ENCODE measurements at places on chromosomes 3 and 15.

DNA sequence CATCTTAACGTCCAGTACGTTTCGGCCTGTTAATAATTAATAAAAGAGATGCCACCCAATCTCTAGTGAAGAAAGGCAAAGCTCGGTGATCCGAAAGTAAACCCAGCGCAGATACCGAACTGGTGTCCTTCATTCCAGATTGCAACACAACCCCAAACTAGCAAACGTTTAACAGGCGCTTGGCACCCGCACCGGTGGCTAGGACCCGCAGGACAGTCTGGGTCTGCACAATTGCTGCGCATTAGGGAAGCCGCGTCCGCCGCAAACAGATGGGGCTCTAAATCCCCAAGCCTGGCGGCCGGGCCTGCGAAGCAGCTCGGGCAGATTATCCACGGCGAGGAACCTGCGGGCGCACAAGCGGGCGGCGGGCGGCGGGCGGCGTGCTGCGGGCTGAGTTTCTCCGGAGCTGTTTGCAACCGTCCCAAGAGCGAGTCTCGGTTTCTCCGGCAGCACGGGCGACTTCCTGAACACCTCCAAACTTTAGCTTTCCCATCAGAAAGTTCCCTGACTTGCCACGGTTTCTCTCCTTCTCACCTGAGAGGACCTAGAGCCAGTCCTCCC, 112.1 kb upstream of the ICE2 start:
- peak; percentile 28 for DNase-seq

- DNase-seq: peak; percentile 18
These were observed 54.2 kb upstream of the ARHGEF3 start for GRCh38 chr3:56855856-56856512.

GRCh38 chr3:38354588-38355330, 8.2 kb downstream of the XYLB start:
- DNase-seq: peak; percentile 73

- DNase-seq: no peak
These were observed 75.4 kb downstream of the REC114 start for GRCh38 chr15:73518180-73518862.

DNA sequence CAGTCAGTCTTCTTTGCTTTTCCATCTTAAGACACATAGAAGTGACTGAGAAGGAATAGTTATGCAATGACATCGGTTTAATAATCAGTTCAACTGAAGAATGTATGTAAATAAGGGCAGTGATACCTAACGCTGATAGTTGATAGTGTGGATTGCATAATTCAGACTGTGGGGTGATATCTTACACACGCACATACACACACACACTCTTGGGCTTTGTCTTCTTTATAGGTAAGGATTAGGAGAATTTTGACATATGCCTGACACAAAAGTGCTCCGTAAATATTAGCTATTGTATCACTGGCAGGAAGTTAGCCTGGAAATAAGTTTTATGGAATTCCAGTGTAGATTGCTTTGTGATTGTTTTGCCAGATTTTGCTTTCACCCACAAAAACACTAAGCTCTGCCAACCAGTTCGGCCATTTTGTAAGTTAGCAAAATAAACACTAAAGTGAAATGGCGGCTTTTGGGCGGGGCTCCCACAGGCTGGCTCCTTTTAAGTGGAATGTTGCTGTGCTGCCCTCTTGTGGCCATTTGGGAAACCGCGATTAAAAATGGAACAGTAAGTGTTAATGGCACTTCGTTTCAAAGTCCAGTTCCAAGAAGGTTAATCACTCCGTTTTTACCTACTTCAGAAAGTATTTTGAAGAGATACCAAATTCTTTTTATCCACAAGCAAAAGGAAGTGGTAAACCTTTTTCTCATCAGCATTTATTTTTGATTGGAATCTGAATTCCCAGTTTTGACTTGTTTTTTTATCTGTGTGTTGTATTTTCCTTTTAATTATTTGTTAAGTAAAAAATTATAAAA, 17.7 kb downstream of the CHD2 start:
- DNase-seq: peak; percentile 94

DNA sequence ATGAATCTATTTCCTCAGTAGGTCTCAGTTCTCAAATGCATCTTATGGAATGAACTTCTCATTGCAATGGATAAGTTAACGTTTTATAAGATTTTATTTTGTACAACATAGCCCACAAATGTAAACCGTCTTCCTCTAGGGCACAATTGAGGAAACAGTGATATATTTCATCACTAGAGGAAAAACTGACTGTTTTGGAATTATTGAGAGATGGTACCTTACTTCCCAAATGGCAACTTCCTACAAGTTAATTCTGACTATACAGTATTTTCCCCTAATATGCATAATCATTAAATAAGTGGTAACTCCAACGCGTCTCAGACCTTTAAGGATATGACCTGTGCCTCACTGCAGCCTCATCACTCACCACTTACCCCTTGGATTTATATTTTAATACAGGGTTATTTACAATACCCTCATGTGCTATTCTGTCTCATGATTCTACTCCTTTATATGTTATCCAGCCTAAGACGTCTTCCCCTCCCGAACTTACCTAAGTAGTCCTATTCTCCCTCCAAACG, 13.3 kb downstream of the GABPB1 start:
- DNase-seq: no peak

DNA sequence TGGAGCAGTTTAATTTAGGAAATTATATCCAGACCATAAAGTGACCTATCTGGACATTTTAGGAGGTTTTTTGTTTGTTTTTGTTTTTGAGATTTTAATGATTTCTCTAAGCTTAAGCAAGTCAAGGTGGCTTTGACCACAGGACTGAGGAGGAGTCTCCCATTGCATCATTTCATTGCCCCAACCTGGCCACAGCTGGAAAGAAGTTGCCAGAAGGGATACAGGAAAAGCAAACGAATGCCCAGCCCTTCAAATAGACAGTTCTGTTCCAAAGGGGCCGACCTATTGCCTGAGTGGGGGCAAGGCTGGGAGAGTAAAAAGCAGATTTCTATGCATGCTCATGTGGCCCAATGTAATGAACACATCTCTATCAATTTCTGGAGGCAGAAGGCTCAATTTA, 12.0 kb upstream of the ONECUT1 start:
- no peak for DNase-seq

DNA sequence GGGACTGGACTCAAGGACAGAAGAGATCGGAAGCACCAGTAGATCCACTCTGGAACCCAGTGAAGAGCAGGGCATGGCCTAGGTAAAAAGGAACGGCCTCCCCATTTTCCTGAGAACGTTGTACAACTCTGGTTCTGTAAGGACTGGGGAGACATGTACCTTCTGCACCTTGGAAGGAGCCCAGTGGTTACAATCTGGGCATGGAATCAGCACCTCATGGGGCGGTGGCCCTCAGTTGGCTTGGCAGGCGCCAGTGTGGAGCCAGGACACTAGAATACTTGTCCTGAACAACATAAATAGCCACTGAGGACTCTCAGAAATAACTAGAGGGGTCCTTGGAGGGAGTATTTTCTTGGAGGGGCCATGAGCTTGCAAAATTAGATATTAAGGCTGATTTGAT, 25.6 kb downstream of the EAF1 start:
- no peak for DNase-seq

GRCh38 chr3:4492208-4493013, 737 bp upstream of the ITPR1 start:
- DNase-seq: peak; percentile 74

GRCh38 chr3:184591789-184592188, 30.2 kb downstream of the EPHB3 start:
- no peak for DNase-seq

DNA sequence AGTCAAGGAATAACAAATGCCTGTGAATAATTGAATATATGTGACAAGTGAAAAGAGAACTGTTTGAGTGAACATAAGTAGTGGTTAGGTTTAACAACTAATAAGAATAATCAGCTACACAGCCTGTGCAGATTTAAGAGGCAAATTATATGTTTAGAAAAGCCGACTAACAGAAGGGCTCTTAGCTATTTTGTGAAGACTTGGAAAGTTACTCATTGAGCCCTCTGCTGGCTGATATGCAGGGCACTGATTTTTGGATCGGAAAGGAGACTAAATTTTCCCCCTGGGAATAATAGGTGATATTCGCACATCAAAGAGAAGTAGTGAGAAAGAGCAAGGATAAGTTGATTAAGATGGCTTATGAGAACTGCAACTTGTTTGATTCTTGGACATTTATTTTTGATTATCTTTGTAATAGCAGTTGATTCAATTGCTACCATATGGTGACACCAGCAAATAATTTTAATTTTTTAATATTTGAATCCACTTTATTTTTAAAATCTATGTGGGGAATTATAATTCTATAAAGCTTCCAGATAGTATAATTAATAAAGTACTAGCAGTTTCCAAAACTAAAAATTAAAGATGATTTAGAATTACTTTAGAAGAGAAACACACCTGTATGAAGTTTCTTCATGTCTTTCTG, 156.2 kb downstream of the NLGN1 start:
- DNase-seq: peak; percentile 65

GRCh38 chr3:38473229-38473628, 19.5 kb downstream of the ACVR2B start:
- DNase-seq: peak; percentile 19

GRCh38 chr3:69319652-69320051, 66.2 kb downstream of the FRMD4B start:
- no peak for DNase-seq

DNA sequence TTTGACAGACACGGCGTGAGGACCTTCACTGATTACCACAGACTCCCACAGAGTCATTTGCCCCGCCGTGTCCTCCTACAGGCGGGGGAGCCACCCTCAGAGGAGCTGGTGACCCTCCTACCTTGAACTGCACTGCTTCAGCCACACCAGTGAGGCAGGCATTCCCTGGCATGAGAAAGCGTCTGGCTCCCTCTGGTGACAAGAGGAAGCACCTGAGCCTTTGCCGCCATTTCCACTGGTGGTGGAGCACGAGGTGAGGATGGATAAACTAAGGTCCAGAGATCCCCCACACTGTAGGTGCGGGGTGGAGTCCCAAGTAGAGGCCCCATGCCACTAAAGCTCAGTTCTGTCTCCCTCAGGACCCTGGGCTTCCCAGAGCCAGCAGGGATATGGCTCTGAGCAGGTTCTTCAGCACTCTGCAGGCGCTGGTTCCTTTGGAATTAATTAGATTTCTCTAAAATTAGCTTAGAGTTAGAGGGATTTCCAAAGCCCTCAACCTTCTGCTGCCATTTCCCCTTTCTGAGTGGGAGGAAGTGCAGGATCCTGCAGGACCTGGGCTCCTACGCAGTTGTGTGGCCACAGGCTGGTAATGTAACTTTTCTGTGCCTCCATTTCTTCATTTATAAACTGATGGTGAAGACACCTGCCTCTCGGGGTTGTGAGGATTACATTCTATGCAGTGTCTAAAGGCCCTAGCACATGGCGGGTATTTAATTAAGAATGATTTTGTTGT, 224.0 kb downstream of the SLCO3A1 start:
- peak; percentile 56 for DNase-seq

- no peak for DNase-seq
These were observed 153.4 kb downstream of the FBLN2 start for GRCh38 chr3:13702286-13702685.

DNA sequence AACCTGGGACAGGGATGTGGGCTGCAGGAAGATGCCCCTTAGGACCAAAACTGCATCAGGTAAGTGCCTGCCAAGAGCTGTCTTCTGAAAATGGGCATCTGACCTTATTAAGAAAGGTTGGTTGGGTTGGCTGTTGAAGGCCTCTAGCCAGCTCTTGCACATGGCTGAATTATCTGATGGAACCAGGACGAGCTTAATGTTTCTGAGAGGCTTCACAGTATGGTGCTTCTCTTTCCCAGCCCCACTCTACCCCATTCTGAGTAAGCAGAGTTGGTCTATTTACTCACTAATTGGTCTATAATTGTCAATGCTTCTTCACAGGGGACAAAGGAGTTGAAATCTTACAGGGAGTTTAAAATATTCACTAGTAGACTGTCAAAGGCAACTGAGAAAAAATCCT, 48.4 kb downstream of the DTWD1 start:
- no peak for DNase-seq

DNA sequence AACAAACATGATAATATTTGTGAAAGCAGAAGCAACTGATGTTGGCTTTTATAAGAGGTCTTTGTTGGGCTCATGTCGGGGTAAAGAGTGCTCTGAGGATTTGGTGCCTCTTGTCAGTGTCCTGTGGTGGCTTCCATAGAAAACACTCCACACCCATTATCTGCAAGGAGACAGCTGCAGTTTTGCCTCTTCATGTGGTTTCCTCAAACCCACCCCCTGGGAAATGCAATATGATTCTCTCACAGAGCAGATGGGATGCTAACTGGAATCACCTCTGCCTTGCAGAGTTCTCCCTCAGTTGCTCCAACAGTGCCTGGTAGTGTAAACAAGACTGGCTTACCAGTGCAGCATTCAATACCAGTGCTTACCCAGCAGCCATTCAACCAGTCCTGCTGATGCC, 771.4 kb upstream of the CFAP20DC start:
- no peak for DNase-seq

- DNase-seq: peak; percentile 36
These were observed 79.2 kb downstream of the P3H2 start for GRCh38 chr3:190041333-190042041.

GRCh38 chr3:164620423-164620822, 457.9 kb downstream of the SI start:
- peak; percentile 5 for DNase-seq

- DNase-seq: no peak
These were observed 54.9 kb downstream of the CCNL1 start for GRCh38 chr3:157104928-157105652.

- no peak for DNase-seq
These were observed 359.3 kb upstream of the UBE2E2 start for GRCh38 chr3:22843854-22844253.

GRCh38 chr3:142641504-142641903, 45.3 kb downstream of the PLS1 start:
- DNase-seq: no peak

DNA sequence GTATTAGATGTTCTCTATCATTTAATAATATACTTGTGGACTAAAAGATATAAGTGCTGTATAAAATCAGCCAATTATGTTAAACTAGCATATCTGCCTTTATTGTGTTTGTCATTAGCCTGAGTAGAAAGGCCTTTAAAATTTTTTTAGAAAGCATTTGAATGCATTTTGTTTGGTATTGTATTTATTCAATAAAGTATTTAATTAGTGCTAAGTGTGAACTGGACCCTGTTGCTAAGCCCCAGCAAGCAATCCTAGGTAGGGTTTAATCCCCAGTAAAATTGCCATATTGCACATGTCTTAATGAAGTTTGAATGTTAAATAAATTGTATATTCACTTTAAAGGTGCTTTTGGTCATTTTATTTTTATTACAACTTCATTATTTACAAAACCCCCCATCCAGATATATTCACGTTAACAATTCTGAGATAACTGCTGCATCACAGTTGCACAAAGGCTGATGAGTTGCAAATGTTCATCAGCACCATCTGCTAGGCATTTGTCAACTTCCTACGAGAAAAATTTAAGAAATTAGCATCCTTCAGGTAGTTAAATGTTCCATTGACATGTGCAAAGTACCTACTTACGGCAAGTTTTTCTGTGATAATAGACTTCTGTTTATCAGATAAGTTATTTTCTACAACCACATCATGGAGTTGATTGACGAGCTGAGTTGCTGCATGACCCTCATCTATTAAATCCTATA, 6.3 kb downstream of the EIF4A2 start:
- DNase-seq: no peak
